Amniotic stem cell (primary cell): ENCODE measurements at places on chromosomes 7 and 10.

DNA sequence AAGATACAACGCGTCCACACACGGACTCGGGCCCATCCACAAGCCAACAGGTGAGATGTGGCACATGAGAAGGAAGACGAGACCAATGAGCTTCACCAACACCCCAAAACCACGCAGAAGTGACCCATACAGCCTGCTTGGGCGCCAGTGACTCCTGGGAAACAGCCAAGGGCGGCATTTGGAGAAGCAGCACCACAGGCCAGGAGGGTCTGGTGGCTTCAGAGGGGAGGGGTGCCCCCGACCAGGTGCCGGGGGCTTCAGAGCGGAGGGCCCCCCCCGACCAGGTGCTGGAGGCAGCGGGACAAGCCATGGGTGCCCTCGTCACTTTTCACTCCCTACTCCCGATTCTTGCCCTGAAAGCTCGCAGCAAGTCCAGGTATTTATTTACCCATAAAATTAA, 140.1 kb downstream of the DIP2C start:
- no peak for DNase-seq

DNA sequence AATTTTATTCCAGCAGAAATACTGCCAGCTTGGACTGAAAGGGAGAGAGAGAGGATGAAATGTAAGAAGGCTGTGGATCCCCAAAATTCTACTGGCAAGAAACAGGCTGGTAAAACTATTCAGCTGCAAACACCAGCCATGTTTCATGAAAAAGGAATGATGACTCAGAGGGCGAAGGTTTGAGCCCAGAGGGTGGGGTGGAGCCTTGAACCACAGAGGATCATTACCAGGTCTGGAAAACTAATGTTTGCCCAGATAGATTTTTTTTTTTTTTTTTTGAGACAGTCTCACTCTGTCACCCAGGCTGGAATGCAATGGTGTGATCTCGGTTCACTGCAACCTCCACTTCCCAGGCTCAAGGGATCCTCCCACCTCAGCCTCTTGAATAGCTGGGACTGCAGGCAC, 41.7 kb upstream of the NRF1 start:
- peak; percentile 64 for DNase-seq

GRCh38 chr10:62805231-62806099, 945 bp downstream of the ADO start:
- DNase-seq = peak; percentile 39

GRCh38 chr7:17033245-17033644, 151.5 kb upstream of the AGR3 start:
- no peak for DNase-seq

GRCh38 chr7:67564959-67565358, 568.3 kb downstream of the TYW1 start:
- no peak for DNase-seq

- DNase-seq = peak; percentile 9
Measured at GRCh38 chr7:154913638-154914307, 89.2 kb downstream of the PAXIP1 start.

DNA sequence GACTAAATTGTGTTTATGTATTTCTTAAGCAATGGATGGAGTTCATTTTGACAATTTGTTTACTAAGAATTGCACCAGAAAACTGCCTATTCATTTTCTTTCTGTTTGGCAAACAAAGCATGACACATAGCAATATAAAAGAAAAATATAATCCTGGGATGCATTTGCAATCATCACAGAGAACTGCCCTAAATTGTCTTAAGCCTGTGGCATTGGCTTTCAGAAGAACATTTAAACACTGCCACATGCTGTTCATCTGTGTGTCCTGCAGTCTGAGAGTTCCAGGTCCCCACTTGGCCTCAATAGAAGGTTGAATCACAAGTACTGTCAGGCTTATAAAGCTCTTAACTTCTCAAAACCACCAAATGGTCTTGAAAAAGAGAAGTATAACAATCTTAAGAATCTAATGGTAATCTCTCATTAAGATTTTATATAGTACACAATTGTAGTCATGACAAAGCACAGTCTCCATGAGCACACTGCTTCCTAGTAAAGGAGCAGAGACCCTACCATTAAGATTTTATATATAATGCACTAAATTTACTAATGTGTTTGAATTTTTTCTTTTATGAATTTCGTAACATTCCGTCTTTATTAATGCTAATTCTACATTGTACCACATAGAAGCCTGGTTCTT, 29.9 kb downstream of the RNLS start:
- peak; percentile 62 for DNase-seq

- DNase-seq = no peak
Measured at GRCh38 chr7:155168597-155169480, 98.7 kb downstream of the HTR5A start.

- no peak for DNase-seq
Measured at GRCh38 chr7:491292-491957, 28.2 kb downstream of the PDGFA start.

DNA sequence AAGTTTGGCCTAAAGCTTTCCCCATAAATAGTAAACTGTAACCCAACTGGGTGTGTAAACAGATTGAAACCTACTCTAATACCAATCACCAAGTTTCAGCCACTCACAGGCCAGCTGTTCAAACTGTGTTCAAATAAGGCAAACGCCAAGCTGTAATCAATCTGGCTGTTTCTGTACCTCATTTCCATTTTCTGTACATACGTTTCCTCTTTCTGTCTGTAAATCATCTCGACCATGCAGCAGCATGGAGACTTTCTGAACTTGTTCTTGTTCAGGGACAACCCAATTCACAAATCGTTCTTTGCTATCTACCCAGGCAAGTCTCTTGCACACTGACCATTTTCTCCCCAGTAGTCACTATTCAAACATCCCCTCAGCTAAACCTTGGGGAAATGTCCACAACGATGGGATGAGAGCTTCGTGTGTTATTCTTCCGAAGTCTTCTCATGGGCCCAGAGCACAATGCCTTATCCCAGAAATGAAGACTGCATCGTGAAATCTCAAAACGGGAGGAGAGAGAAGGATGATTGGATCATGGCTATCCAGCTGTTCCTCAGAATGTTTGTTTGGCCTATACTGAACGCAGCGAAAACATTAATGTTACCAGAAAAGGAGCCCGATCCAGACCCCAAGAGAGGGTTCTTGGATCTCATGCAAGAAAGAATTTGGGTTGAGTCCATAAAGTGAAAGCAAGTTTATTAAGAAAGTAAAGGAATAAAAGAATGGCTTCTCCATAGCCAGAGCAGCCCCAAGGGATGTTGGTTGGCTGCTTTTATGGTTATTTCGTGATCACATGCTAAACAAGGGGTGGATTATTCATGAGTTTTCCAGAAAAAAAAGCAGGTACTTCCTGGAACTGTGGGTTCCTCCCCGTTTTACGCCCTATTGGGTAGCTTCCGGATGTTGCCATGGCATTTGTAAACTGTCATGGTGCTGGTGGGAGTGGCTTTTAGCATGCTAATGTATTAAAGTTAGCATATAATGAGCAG, 86.2 kb downstream of the SLC16A9 start:
- DNase-seq = no peak
